ENCODE measurements at places on chromosomes 4 and X.

- DNase-seq = no peak
Observed at GRCh38 chr4:48266781-48267180, 2.9 kb downstream of the TEC start.

DNA sequence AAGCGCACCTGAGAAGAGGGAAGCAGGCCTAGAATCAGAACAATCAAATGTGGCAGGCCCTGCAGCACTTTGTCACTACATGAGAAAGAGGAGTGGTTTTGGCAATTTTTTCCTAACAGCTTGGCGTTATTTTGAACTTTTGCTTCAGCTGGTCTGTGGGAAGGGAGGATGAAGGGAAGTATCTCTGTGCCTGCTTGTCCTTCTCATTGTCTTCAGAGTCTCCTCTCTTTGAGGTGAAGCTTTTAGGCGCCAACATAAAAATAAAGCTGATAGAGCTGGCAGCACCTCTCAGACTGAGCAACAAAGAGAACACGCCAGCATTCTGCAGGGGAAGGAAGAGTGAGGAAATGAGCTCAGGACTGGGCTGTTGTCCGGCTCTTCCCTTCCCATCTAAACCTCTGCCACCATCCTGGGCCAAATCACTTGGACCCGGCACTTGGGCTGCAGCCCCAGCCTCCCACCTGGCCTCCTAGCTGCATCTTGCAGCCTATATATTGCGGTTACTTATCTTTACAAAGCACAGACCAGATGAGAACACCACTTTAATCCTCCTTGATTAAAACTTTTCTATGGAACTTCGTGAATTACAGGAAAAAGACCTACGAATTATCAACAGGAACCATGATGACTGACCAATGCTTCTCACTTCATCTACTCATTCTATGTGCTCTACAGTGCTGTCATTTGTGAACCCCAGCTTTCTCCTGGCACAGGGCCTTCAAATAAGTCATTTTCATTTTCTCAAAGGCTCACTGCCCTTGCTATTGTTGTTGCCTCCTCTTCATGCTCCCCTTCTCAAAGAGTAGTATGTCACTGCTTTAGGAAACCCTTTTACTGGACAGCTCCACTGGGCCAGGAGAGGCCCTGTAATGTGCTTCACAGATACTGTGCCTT lies 476.4 kb upstream of the HS3ST1 start:
- no peak for DNase-seq

GRCh38 chr4:174665799-174666198 lies 143.5 kb upstream of the HPGD start:
- no peak for DNase-seq

GRCh38 chr4:159178979-159179969 lies 76.4 kb downstream of the RAPGEF2 start:
- DNase-seq = no peak

GRCh38 chrX:111646515-111646914 lies 34.5 kb upstream of the ALG13 start:
- DNase-seq = no peak
